ENCODE measurements at places on chromosomes 5 and 9.

GRCh38 chr5:179920175-179920574 lies 12.5 kb upstream of the TBC1D9B start:
- DNase-seq, result no peak

- peak; percentile 51 for DNase-seq
These were observed 837 bp upstream of the AHRR start for GRCh38 chr5:320524-321229.

- peak; percentile 62 for DNase-seq
These were observed at the start of gene PCDHB11 for GRCh38 chr5:141199359-141200235. TSS of gene PCDHB11 (plus strand) at chr5:141199627. CDS start at chr5:141199775, 148 bp downstream.

- no peak for DNase-seq
These were observed 134.5 kb downstream of the SEC61B start for GRCh38 chr9:99356512-99356971.

DNA sequence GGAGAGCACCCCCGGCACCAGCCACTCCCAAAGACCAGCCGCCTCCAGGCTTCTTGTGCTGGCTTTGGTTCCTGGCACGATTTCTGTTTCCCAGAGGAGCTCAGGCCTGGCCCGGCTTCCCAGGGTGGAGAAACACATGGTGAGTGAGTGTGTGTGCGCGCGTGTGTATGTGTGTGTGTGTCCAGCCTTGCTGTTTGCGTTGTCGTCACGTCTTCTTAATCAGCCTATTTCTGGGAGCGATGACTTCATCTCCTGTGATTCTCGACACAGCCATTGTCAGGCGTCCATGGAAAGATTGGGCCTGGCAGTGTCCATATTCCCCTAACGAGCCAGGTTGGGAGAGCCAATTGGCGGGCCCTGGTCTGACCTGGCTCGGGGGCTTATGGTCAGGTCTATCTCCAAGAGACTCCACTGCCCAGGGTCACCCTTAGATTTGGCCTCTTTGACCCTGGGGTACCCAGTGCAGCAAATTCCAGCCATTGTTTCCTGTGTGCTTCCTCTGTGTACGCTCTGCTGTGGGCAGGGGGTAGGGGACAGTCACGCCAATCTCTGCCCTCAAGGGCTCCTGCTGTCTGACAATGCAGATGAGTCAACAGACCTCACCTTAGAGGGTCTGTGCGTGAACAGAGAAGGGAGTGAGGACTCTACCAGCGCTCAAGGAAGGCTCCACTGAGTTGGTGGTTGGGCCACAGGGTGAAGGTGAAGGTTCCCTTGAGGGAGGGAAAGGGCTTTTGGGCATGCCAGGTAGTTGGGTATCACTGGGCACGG lies 73.8 kb downstream of the DAB2IP start:
- DNase-seq, result peak; percentile 13

DNA sequence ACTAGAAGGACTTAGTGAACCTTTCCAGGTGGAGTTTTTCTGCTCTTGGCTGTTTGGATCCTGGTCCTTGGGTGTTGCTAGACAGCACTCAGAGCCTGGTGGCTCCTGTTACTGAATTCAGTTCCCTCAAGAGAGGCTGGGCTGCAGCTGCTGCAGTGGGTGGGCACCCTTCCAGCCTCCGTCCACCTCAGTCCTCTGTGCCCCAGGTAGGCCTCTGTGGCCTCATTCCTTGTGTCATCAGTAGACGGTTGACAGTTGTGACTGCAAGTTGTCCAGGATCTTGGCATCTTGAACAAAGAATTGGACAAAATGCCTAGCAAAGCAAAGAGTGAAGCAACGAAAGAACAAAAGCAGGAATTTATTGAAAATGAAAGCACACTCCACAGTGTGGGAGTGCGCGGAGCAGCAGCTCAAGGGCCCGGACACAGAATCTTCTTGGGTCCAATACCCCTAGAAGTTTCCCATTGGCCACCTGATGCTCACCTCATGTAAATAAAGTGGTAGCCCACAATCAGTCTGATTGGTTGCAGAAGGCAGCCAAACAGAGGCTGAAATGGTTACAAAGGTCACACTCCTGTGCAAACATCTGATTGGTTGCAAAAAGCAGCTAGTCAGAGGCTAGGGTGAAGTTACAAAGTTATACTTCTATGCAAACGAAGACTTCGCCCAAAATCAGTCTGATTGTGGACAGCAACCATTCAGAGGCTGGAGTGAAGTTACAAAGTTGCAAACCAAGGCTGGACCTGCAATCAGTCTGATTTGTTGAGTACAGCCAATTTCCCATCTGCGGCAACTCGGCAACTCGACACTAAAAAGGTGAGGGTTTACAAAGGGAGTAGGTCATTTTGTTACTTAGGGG lies 40.1 kb downstream of the F2R start:
- no peak for DNase-seq
